Activated CD4-positive, alpha-beta memory T cell treated with anti-CD3 and anti-CD28 coated beads, Interleukin-2, amount 10 ng/mL, durations not matched to agents 7 days and 5 days (primary cell): ENCODE measurements at places on chromosomes 2 and 18. TPM values are rescaled to one million over a fixed set of nuclear protein-coding genes. Genes with fewer than 3 reads are reported as not detected.
A peak's percentile ranks its signal among the peaks of the same experiment; 100 is the strongest.

GRCh38 chr2:3959372-3959771 is 256.0 kb downstream of the DCDC2C start:
- H3K36me3 ChIP-seq: no peaks in the 10 kb centered on the region
- no peak overlapping the region for H3K4me3 ChIP-seq
- H3K27me3 ChIP-seq: no peaks in the 10 kb centered on the region
- no peaks in the 10 kb centered on the region for H3K4me1 ChIP-seq

- no peaks in the 10 kb centered on the region for H3K36me3 ChIP-seq
- H3K4me1 ChIP-seq: peaks cover 26% of the 10 kb centered on the region
- H3K4me3 ChIP-seq: no peak overlapping the region
- H3K27ac ChIP-seq: no peak overlapping the region
- DNase-seq: no peak
- no peaks in the 10 kb centered on the region for H3K27me3 ChIP-seq
These were observed 227.0 kb upstream of the SMAD7 start for GRCh38 chr18:49177812-49178211.

DNA sequence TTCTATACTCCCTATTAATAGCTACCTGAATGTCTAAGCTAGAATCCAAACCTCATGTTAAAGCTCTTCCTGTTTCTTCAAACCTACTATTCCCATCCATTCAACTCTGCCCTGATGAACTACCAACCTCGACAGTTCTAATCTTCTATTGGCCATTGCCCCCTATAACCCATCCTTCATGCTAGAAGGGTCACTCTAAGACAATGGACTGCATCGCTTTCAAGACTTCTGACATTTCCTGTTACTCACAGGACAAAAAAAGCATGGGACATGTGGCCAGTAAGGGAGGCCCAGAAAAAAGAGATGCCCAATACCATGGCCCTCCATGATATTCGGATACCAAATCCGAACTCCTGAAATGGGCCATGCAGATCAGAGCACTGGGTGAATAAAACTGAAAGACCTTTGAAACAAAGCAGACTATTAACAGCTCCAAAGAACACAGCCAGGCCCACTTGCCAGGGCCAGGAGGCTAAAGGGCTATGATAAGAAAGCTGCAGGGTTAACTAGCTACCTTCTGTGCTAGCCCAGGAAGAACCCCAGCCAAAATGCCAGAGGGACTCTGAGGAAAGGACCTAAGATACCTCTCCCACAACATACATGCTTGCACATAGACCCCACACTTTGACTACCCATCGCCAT is 4.5 kb downstream of the B4GALT6 start:
- H3K4me1 ChIP-seq: peaks cover 7% of the 10 kb centered on the region
- no peak overlapping the region for H3K4me3 ChIP-seq
- H3K27me3 ChIP-seq: peaks cover 56% of the 10 kb centered on the region
- no peak for DNase-seq
- H3K27ac ChIP-seq: no peak overlapping the region

GRCh38 chr2:164335947-164336346 is 285.3 kb downstream of the GRB14 start:
- no peak overlapping the region for H3K4me3 ChIP-seq
- no peaks in the 10 kb centered on the region for H3K36me3 ChIP-seq
- H3K4me1 ChIP-seq: no peaks in the 10 kb centered on the region
- no peak overlapping the region for H3K27ac ChIP-seq
- DNase-seq: no peak
- no peaks in the 10 kb centered on the region for H3K27me3 ChIP-seq

GRCh38 chr18:35167857-35168256 is 73.0 kb upstream of the ZNF397 start:
- DNase-seq: no peak
- no peak overlapping the region for H3K27ac ChIP-seq
- H3K4me1 ChIP-seq: no peaks in the 10 kb centered on the region
- H3K4me3 ChIP-seq: no peak overlapping the region

- DNase-seq: no peak
- no peak overlapping the region for H3K27ac ChIP-seq
- no peaks in the 10 kb centered on the region for H3K36me3 ChIP-seq
- no peak overlapping the region for H3K4me3 ChIP-seq
- H3K4me1 ChIP-seq: peaks cover 5% of the 10 kb centered on the region
These were observed 32.9 kb downstream of the CYP27C1 start for GRCh38 chr2:127187081-127187775.

Gene LRP2
- total RNA-seq: 0.28 TPM

DNA sequence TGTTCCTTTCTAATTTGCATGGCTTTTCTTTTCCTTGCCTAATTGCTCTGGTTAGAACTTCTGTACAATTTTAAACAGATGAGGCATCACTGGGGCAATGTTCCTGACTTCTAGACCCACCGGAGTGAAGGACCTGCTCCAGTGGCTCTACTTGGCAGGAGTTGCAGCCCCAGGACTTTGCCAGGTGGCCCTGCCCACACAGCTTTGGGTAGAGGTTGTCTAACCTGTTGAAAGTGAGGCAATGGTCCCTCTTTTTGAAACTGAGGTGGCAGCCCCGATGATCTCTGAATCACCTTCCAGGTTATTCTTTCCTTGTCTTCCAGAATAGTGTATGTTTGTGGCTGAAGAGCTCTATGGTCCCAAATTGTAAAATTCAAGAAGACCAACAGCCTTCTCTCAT is 29.9 kb upstream of the ZNF512 start:
- DNase-seq: no peak
- H3K4me1 ChIP-seq: no peaks in the 10 kb centered on the region
- H3K36me3 ChIP-seq: no peaks in the 10 kb centered on the region

DNA sequence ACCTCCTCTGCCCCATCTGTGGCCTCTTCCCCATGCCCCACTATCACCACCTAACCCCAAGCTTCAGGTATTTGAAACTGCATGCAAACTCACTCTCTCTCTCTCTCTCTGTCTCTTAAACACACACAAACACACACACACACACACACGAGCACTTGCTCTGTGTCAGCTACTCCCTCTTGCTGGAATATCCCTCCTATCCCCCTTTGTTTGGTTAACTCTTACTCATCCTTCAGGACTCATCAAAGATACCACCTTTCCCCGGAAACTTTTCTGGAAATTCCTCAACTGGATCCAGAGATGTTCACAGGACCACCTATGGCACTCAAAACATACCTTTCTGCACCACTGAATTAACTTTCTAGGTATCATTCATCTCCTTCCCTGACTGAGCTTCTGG is 222.8 kb upstream of the TMEM200C start:
- H3K4me1 ChIP-seq: no peaks in the 10 kb centered on the region
- DNase-seq: no peak
- no peaks in the 10 kb centered on the region for H3K36me3 ChIP-seq
- no peaks in the 10 kb centered on the region for H3K27me3 ChIP-seq
- no peak overlapping the region for H3K4me3 ChIP-seq

- peaks cover 8% of the 10 kb centered on the region for H3K4me1 ChIP-seq
- DNase-seq: no peak
- H3K27ac ChIP-seq: no peak overlapping the region
- no peaks in the 10 kb centered on the region for H3K36me3 ChIP-seq
- H3K27me3 ChIP-seq: peaks cover 27% of the 10 kb centered on the region
These were observed 5.3 kb upstream of the PLCL1 start for GRCh38 chr2:197799068-197799467.

Gene MOCOS
- total RNA-seq: 0.25 TPM

Gene DGUOK
- 76.3 TPM for total RNA-seq

DNA sequence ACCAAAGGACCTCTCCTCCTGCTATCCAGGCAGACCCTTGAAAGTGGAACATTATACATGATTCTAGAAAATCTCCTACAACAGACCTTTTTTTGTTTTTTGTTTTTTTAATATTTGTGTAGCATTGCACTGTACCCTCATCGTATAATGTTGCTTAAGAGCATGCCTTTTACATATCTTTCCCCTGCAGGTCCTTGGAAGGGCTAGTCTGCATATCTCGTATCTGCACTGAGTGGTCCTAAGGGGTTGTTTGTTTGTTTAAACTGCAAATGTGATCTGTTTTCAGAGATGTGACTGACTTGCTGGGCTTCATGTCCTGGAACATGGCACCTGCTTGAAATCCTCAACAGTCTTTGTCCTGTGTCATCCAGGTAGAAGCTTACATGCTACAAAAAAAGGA is 204.1 kb downstream of the FAM210A start:
- no peaks in the 10 kb centered on the region for H3K4me1 ChIP-seq
- no peak for DNase-seq
- H3K27me3 ChIP-seq: no peaks in the 10 kb centered on the region
- peaks cover 13% of the 10 kb centered on the region for H3K36me3 ChIP-seq

- peak overlapping the region; percentile 27 for H3K4me3 ChIP-seq
- H3K27me3 ChIP-seq: peaks cover 17% of the 10 kb centered on the region
- no peaks in the 10 kb centered on the region for H3K36me3 ChIP-seq
- DNase-seq: peak; percentile 69
These were observed 101.9 kb downstream of the FOXI3 start for GRCh38 chr2:88350331-88351248.

Gene DCDC2C
- not detected for total RNA-seq
